Activated naive CD8-positive, alpha-beta T cell treated with anti-CD3 and anti-CD28 coated beads, Interleukin-2, amount 50 U/mL, for 24 hours (primary cell): ENCODE measurements at places on chromosomes 2 and 18.
A peak's percentile ranks its signal among the peaks of the same experiment; 100 is the strongest.

GRCh38 chr2:230668939-230669303, 43.7 kb upstream of the CAB39 start:
- no peak for DNase-seq

- no peak for DNase-seq
These were observed 30.8 kb upstream of the PUM2 start for GRCh38 chr2:20381457-20381856.

DNA sequence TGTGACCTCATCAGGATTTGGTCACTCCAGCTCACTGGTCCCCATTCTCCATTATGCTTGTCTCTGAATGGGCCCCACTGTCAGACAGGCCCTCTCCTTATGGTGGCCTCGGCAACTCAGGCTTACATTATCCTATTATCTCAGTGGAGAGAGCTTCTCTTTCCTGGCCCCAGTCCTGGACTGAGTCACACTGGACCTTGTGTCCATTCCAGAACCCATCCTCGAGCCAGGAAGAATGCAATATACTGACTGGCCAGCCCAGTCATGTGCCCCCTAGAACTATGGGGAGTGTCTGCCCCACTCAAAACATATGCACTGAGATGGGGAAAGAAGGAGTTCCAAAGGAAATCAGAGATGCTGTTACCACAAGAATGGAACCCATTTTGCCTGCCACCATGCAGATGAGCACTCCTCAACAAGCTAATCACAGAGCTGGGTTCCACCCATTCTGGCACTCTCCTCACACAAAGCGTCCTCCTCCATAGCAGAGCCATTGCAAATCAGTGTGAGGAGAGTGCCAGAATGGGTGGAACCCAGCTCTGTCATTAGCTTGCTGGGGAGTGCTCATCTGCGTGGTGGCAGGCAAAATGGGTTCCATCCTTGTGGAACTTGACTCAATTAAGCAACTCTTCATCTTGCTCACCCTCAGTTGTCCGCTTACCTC, 71.9 kb downstream of the CHRNA1 start:
- no peak for DNase-seq

- no peak for DNase-seq
These were observed 55.5 kb downstream of the LIPG start for GRCh38 chr18:49617329-49617695.

DNA sequence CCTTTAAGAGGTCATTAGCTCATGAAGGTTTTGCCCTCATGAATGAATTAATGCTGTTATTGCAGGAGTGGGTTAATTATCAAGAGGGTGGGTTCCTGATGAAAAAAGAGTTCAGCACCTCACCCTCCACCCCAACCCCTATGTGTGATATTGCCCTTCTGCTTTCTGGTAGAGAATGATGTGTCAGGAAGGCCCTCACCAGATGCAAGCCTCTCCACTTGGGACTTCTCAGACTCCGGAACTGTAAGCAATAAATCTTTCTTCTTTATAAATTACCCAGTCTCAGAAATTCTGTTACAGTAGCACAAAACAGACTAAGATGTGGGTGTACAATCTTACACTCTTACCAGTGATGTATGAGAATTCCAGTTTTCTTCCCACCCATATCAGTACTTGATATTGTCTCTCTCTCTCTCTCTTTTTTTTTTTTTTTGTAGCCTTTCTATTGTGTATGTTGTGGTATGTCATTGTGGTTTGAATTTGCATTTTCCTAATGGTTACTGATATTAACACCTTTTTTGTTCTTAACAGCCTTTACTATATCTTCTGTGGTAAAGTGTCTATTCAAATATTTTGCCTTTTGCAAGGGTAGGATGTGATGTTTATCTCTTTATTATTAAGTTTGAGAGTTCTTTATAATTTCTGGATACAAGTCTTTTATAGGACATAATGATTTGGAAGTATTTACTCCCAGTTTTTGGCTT, 10.4 kb upstream of the MAP2 start:
- no peak for DNase-seq

GRCh38 chr2:20149703-20150030, 75.3 kb downstream of the SDC1 start:
- DNase-seq = no peak

DNA sequence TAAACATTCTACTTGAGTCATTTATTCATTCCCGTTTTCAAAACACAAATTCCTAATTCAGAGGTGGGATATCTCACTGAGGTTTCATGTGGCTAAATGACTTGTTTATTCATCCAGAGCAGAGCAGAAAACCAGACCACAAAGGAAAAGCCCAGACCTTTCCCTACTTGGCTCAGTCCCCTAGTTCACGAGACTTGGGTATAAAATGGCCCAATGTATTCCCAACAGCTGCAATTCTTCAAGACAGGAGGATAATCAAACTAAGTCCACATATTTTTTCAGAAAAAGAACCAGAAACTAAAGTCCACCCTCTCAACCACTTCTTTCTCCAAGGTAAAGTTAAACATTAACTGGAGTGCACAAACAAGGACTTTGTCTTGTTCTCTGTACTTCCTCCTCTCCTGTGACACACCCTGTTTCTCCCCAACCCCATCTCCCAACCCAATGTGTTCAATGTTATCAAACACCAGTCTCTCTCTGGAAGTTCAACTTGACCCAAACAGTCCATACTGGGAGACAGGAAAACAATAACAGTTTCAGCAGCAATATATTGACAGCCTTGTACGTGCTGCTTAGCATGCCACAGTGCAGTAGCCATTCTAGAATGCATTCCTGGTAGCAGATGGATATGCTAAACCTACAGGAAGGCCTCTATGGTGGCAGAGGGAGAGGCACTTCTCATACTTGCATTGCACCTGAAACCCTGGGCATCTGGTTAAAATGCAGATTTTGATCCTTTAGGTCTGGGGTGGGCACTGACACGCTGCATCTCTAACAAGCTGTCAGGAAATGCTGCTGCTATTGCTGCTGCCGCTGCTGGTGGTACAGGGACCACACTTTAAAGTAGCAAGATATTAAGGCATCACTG, 110.7 kb downstream of the INO80D start:
- DNase-seq = no peak

DNA sequence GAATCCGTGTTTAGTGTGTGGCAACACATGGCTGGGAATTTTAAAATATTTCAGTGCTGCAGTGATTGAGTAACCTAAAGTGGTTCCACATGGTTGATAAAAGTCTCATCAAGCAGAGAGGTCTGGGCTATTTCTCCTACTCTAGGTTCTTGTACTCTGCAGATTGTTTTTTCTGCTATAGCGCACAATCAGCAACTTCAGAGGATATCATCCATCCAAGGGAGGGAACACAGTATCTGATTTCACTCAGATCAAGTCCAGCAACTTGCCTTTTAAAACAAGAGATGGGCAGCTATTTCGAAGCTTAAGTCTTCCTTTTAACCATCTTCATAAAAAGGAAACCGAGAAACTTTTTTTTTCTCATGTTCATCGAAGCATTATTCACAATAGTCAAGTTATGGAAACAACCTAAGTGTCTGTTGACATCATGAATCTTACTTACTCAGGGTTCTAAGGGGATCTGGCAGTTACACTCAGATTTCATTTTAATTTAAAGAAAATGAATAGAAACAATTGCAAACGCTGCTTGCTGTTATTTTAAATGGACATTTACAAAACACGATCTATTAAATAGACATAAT, 172.7 kb upstream of the TRIB2 start:
- DNase-seq = no peak

- DNase-seq = no peak
These were observed 38.1 kb downstream of the ST8SIA5 start for GRCh38 chr18:46718501-46719341.

DNA sequence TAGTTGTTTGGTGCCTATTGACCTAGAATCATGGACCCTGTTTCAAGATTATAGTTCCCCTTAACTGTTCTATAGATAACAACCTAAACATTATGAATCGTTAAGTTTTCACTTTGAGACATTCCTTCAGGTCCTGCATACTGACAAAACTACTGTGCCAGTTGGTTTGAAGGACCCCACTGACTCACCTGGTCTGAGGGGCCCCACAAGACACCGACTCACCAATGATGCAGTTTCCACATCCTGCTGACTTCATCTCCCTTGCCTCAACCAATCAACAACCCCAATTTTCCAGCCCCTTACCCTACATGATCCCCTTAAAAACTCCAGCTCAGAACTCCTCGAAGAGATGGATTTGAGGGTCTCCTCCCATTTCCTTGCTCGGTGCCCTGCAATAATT, 89.6 kb upstream of the CCDC141 start:
- peak; percentile 8 for DNase-seq
